ENCODE measurements at places on chromosomes 7 and 10.

DNA sequence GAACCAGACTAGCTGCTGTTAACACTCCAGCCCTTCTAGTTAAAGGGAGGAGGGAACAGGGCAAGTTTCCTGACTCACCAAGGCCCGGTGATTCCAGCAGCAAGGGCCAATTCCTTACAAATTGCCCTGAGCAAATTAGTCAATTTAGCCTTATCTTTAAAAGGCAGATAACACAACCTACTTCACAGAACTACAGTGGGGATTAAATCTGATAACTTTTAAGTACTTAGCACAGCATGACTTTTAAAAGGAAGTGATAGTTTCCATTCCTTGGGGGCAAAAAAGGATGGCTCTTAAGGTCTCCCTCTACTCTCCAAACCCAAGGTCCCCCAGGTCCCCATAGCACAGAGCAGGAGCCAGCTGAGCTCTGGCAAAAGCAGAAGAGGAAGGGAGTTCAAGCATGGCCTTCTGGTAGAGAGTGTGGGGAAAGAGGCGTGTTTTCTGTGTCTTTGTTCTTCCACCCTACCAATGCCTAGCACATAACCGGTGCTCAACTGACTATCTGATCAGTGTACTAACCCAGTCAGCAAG is 4.0 kb downstream of the CDCA7L start:
- no peak for DNase-seq

DNA sequence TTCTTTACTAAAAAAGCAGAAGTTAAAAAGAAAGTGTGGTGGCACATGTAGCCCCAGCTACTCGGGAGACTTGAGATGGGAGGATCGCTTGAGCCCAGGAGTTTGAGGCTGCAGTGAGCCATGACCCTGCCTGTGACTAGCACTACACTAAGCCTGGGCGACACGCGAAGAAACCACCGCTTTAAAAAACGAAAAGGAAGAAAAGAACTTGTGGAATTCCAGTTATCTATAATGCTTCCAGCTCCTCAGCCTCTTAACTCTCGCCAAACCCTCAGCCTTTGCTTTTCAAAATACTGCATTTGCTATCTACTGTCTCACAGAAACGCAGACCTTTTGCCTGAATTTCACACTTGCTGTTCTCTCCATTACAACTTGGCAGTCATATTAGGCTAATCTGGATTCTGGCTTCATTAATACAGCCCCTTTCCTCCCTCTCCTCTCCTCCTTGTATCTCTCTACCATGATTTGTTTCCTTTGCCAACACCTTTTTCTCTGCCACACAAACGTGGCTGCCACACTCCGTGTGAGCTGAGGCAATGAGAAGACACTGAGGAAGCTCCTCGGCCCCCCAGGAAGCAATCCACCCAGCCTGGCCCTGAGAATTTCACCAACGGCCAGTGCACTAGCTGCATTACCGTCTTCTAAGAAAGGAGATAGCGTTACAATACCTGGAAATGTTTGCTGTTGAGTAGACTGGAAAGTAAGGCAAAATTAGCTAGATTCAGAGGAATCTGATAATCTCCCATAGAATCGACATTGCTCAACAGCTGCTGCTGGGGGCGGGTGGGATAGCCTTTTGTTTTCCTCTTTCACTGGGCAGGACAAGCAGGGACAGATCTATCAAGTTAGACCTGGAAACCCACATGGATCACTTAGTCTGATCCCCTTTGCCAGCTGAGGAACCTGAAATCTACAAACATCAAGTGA is 37.2 kb downstream of the CALML5 start:
- no peak for DNase-seq

- peak; percentile 81 for DNase-seq
Observed at GRCh38 chr7:23055582-23056178, 41.8 kb upstream of the HYCC1 start.

DNA sequence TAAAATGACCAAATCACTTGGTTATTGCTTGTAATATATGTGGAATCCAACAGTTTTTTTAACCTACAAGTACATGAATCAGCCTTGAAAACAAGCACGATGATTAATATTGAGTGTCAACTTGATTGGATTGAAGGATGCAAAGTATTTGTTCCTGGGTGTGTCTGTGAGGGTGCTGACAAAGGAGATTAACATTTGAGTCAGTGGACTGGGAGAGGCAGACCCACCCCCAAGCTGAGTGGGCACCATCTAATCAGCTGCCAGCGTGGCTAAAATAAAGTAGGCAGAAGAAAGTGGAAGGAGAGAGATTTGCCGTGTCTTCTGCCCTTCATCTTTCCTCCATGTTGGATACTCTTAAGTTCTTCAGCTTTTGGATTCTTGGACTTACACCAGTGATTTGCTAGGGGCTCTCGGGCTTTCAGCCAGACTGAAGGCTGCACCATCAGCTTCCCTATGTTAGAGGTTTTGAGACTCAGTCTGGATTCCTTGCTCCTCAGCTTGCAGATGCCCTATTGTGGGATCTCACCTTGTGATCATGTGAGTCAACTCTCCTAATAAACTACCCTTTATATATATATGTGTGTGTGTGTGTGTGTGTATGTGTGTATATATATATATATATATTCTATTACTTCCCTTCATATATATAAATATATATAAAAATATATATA is 118.4 kb upstream of the WDR11 start:
- DNase-seq = peak; percentile 10

GRCh38 chr10:5656737-5657579 is 9.4 kb downstream of the ASB13 start:
- no peak for DNase-seq

DNA sequence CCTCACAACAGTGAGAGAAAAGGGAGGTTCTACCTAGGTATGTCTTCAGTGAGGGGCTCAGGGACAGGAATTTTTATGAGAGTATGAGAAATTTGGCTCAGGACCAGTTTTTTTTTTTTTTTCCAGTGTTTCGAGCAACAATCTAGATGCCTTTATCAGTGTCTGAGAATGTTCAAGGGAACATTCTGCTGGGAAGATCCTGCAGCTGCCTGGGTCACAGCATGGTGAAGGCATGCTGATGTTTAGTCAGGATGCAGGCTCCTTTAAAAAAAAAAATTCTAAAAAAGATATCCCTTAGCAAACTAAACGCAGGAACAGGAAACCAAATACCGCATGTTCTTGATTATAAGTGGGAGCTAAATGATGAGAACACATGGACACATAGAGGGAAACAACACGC is 31.0 kb downstream of the SBDS start:
- no peak for DNase-seq

GRCh38 chr10:127836966-127837365 is 55.8 kb downstream of the CLRN3 start:
- no peak for DNase-seq

DNA sequence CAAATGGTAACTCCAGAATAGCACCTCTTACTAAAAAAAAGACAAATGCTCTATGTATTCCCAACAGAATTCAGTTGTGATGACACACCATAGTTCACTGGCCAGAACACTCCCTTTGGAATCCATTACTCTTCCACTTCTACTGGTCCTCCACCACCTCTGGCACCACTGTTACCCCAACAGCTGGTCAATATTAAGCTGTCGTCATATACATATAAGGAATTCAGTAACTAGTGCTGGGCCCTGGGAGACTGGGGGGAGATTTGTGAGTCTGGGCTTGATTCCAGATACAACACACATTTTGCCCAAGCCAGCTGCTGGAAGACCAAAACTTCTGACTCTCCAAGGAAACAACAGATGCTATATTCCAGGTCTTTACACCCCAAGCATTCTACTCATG is 26.0 kb upstream of the ITGA8 start:
- no peak for DNase-seq

GRCh38 chr7:54785261-54785660 is 26.2 kb upstream of the SEC61G start:
- DNase-seq = peak; percentile 46

- DNase-seq = peak; percentile 64
Observed at GRCh38 chr7:7178081-7178480, 4.3 kb upstream of the C1GALT1 start.

DNA sequence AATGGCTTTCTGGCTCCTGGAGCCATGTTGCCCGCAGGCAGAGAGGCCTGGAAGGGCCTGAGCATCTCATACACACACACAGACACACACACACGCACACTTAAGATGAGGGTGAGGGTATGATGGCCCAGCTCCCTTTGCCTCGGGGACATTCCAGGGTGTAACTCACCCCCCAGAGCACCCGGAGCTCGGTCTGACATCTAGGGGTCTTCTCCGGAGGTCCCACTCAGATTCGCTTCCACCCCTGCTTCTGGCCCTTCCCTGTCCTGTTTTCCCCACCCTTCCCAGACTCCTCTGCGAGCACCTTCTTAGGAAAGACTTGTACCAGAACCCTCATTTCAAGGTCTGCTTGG is 304.4 kb downstream of the GRID1 start:
- DNase-seq = no peak

- DNase-seq = no peak
Observed at GRCh38 chr7:35747611-35748010, 52.7 kb upstream of the HERPUD2 start.
